ENCODE measurements at places on chromosomes 7 and 10. TPM values are rescaled to one million over a fixed set of nuclear protein-coding genes. Genes with fewer than 3 reads are reported as not detected.
A peak's percentile ranks its signal among the peaks of the same experiment; 100 is the strongest.

The SEMA3D gene
- total RNA-seq = not detected

The BMPER gene
- total RNA-seq = not detected

The MOGAT3 gene
- total RNA-seq = not detected

The PIK3CG gene
- total RNA-seq = 49.6 TPM

- DNase-seq = no peak
- peaks cover 17% of the 10 kb centered on the region for H3K27me3 ChIP-seq
- H3K36me3 ChIP-seq = no peaks in the 10 kb centered on the region
- no peak overlapping the region for H3K27ac ChIP-seq
- H3K4me3 ChIP-seq = no peak overlapping the region
Observed at GRCh38 chr7:159027789-159028507, 116.7 kb downstream of the VIPR2 start.

DNA sequence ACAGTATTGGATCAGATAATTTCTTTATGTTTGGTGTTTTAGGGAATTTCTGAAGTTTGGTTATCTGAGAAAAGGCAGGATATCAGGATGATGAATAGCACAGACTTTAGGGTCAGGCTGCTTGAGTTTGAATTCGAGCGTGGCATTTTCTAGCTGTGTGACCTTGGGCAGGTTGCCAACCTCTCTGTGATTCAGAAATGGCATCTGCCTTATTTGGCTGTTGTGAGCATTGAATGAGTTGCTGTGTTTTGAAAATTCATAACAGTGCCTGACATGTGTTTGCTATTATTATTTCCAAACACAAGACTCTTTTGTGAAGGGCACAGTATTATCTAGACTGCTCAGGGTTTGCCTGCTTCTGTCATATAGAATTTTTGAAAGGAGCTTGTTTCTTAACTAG, 66.9 kb downstream of the NXPH1 start:
- H3K4me1 ChIP-seq = no peaks in the 10 kb centered on the region
- H3K27ac ChIP-seq = no peak overlapping the region
- no peak for DNase-seq

The CYP3A4 gene
- not detected for total RNA-seq

The CDCA7L gene
- 48.2 TPM for total RNA-seq

The GBX1 gene
- not detected for total RNA-seq

The LRRTM3 gene
- total RNA-seq = not detected

The OR13A1 gene
- total RNA-seq = not detected

- DNase-seq = no peak
- no peak within 1 kb of the TSS for H3K27ac ChIP-seq
Observed at GRCh38 chr7:1087952-1088920, at the start of gene GPER1. Gene GPER1, plus strand, starts transcription at chr7:1088113. Its CDS starts 3,616 bp downstream, at chr7:1091729.

The JCAD gene
- 0.68 TPM for total RNA-seq

- H3K36me3 ChIP-seq = no peaks in the 10 kb centered on the region
- peaks cover 14% of the 10 kb centered on the region for H3K27me3 ChIP-seq
- DNase-seq = no peak
- peaks cover 10% of the 10 kb centered on the region for H3K4me1 ChIP-seq
- H3K4me3 ChIP-seq = no peak overlapping the region
Observed at GRCh38 chr10:103828587-103829197, 26.7 kb downstream of the SH3PXD2A start.

DNA sequence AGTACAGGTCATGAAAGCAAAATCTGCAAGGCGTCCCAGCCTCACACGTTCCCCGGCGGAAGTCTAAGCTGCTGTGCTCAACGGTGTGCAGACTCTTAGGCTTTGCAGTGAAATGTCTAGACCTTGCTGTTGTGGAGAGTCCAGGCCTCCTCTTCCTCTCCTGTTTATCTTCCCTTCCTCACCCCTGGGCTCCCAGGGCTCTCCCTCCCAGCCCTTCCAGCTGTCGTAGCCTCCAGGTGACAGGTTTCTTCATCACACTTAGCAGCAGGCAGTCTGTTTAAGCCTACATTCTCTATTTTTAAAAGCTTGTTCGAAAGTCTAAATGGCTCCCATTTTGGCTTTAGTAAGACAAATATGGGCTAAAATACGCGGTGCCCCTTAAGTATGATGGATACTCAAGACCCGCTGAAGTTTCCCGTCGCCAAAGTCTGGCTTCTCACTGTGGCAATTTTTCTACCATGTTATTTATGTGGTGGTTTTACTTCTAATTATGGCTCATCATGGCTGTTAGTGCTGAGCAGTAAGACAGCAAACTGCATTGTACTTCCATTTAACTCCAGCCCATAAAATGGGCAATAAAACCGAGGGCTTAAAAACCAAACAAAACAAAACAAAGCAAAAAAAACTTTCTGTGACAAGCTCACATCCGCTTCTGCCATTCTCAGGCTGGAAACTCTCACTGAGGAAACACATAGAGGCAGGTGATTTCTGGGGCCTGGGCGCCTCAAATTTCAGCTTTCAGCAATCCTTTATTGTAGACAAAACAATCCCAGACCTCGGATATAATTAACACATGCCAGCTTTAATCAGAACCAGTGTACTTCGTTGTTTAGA, 243.2 kb downstream of the SNX10 start:
- H3K27ac ChIP-seq = no peak overlapping the region
- no peaks in the 10 kb centered on the region for H3K4me1 ChIP-seq
- peaks cover 76% of the 10 kb centered on the region for H3K27me3 ChIP-seq
- no peak for DNase-seq

The AGAP4 gene
- total RNA-seq = 15.6 TPM

DNA sequence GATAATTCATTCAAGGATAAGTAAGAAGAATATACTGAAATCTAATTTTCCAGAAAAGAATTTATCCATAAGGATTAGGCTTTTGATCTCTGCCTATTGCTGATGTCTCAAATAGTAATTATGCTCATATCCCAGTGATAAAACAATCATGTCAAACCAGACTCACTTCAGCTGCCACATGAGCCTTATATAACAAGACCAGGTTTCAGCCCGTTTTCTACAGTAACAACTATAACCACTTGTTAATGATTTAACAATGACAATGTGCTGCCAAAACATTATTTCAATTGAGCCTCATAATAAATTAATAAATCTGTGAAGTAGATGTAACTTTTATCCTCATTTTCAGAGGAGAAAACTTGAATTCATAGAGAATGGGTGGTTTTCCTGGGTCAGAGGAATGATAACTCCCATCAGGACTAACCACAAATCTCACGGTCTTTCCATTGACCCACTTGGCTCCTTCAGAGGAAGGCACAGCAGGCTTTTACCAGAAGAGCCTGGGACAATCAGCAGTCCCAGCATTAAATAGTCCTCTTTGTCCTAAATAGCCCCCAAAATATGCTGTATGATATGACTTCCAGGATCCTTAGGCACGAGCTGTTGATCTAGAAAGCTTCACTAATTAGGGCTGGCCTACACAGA, 42.5 kb upstream of the SLIT1 start:
- H3K27ac ChIP-seq = no peak overlapping the region
- no peak for DNase-seq
- H3K27me3 ChIP-seq = no peaks in the 10 kb centered on the region
- peaks cover 26% of the 10 kb centered on the region for H3K4me1 ChIP-seq
- H3K36me3 ChIP-seq = peaks cover 63% of the 10 kb centered on the region
- no peak overlapping the region for H3K4me3 ChIP-seq

The SLC16A12 gene
- total RNA-seq = not detected

DNA sequence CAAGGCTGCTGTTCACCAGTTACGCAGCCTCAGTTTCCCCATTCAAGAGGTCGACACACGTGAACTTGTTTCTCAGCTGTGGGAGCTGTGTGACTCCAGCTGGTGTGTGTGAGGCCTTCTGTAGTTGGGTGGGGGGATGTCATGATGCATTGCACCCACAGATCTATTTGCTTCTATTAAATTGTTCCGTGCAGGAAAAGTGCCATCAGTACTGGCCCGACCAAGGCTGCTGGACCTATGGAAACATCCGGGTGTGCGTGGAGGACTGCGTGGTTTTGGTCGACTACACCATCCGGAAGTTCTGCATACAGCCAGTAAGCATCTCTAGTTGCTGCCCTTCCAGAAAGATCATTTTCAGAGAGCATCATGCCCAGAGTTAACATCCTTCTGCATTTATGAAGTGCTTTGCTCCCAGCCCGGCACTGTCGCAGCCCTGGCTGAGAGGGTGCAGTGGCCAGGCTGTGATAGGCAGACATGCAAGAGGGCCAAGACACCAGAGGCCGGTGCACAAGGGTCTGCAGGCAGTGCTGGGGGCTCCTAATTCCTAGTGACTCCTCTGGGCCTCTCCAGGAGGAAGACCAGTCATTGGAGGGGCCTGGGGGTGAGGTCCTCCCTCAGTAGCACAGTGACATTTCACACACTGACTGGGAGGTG, 60.2 kb downstream of the MKI67 start:
- no peaks in the 10 kb centered on the region for H3K27me3 ChIP-seq
- peak overlapping the region; percentile 22 for H3K27ac ChIP-seq
- no peak for DNase-seq
- H3K4me3 ChIP-seq = no peak overlapping the region

DNA sequence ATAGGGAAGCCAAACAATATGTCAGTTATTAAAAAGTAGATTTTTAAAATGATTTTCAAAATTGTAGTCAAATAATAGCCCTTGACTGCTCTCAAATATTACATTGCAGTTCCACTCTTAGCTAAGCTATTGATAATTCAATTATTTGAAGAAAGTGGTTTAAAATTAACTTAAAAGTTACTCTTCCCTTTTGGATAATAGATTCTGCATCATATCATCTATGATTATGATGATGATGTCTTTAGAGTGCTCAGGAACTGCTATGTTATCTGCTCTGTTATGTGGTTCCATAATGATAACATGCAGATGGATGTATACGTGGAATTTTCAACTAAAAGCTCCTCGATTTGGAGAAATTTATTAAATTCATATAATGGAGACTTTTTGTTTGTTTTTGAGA, 110.0 kb downstream of the ADAM22 start:
- peaks cover 7% of the 10 kb centered on the region for H3K4me1 ChIP-seq
- no peak for DNase-seq
- no peak overlapping the region for H3K27ac ChIP-seq
- no peak overlapping the region for H3K4me3 ChIP-seq
- no peaks in the 10 kb centered on the region for H3K27me3 ChIP-seq
- no peaks in the 10 kb centered on the region for H3K36me3 ChIP-seq

DNA sequence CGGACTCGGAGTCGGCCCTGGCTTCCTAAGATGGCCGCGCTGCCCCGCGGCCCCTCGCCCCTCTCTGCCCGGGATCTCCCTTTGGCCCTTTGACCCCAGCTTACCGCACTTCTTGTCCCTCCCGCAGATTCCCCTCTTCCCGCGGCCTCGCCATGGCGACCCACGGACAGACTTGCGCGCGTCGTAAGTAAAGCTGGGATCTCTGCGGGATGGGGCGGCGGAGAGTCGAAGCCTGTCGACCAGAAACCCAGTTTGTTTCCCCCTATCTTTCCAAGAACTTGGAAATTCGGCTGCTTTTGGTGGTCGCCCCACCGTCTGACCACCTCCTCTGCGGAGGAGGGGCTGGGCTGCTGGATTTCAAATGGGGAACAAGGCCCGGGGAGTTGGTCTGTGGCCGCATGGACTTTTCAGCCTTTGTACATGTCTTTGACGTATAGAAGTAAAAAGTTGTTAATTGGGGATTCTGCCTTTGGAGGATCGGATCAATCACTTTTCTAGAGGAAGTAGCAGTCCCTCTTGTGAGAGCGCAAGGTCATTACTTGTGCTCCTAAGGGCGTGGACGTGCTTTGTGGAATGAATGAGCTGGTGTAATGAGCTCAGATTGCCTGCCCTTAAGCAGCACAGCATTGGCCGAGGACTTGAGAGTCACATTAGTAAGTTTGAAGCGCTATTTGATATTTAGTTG, 553 bp downstream of the VDAC2 start:
- DNase-seq = peak; percentile 43
- peaks cover 46% of the 10 kb centered on the region for H3K4me1 ChIP-seq
- peak overlapping the region; percentile 94 for H3K4me3 ChIP-seq
- H3K27ac ChIP-seq = peak overlapping the region; percentile 91

GRCh38 chr7:149369497-149369896, 91.4 kb downstream of the ZNF777 start:
- peaks cover 3% of the 10 kb centered on the region for H3K36me3 ChIP-seq
- no peaks in the 10 kb centered on the region for H3K4me1 ChIP-seq
- no peak overlapping the region for H3K27ac ChIP-seq

GRCh38 chr7:43385856-43386255, 197.1 kb upstream of the STK17A start:
- H3K27me3 ChIP-seq = peaks cover 3% of the 10 kb centered on the region
- DNase-seq = no peak
- no peaks in the 10 kb centered on the region for H3K36me3 ChIP-seq
- no peak overlapping the region for H3K27ac ChIP-seq

DNA sequence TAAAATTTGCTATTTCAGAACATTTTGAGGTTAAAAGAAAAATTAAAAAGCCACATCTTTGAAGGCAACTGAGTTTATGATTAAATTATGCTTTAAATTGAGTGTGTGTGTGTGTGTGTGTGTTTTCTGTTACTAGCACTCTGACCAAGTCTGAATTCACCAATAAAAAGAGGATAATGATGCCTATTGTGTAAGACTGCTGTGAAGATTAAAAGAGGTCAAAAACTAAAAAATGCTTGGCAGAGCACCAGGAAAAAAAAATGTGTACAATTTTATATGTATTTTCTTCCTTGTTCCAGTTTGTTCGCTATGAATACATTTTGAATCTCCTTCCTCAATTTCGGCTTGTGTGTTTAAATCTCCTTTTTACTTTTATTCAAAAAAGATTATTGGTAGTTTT, 316.6 kb upstream of the MAGI2 start:
- no peak overlapping the region for H3K27ac ChIP-seq
- H3K4me3 ChIP-seq = no peak overlapping the region
- no peaks in the 10 kb centered on the region for H3K27me3 ChIP-seq
- no peaks in the 10 kb centered on the region for H3K4me1 ChIP-seq

The IL2RA gene
- total RNA-seq = 437 TPM

GRCh38 chr7:19116121-19117090, 1.0 kb downstream of the TWIST1 start:
- no peaks in the 10 kb centered on the region for H3K36me3 ChIP-seq
- H3K4me3 ChIP-seq = peak overlapping the region; percentile 7
- H3K27me3 ChIP-seq = peaks cover 67% of the 10 kb centered on the region
- peaks cover 4% of the 10 kb centered on the region for H3K4me1 ChIP-seq
- DNase-seq = no peak

The LRGUK gene
- 0.15 TPM for total RNA-seq

The CRHR2 gene
- total RNA-seq = not detected

The OR2A5 gene
- not detected for total RNA-seq

GRCh38 chr10:5655121-5655520, 11.3 kb downstream of the ASB13 start:
- no peaks in the 10 kb centered on the region for H3K36me3 ChIP-seq
- no peak overlapping the region for H3K4me3 ChIP-seq
- peaks cover 41% of the 10 kb centered on the region for H3K4me1 ChIP-seq
- no peak for DNase-seq
- H3K27ac ChIP-seq = no peak overlapping the region

- H3K4me1 ChIP-seq = no peaks in the 10 kb centered on the region
- DNase-seq = no peak
- peaks cover 4% of the 10 kb centered on the region for H3K27me3 ChIP-seq
- no peak overlapping the region for H3K27ac ChIP-seq
- no peak overlapping the region for H3K4me3 ChIP-seq
Observed at GRCh38 chr10:117946525-117947070, 100.1 kb downstream of the RAB11FIP2 start.

- no peak overlapping the region for H3K27ac ChIP-seq
- no peaks in the 10 kb centered on the region for H3K27me3 ChIP-seq
- no peak for DNase-seq
Observed at GRCh38 chr7:44755698-44756627, 7.3 kb downstream of the ZMIZ2 start.
